Uterus (tissue), 4 donors: ENCODE measurements at places on chromosomes 16 and 17. TPM values are rescaled to one million over a fixed set of nuclear protein-coding genes. Genes with fewer than 3 reads are reported as not detected.
A peak's percentile ranks its signal among the peaks of the same experiment; 100 is the strongest.

DNA sequence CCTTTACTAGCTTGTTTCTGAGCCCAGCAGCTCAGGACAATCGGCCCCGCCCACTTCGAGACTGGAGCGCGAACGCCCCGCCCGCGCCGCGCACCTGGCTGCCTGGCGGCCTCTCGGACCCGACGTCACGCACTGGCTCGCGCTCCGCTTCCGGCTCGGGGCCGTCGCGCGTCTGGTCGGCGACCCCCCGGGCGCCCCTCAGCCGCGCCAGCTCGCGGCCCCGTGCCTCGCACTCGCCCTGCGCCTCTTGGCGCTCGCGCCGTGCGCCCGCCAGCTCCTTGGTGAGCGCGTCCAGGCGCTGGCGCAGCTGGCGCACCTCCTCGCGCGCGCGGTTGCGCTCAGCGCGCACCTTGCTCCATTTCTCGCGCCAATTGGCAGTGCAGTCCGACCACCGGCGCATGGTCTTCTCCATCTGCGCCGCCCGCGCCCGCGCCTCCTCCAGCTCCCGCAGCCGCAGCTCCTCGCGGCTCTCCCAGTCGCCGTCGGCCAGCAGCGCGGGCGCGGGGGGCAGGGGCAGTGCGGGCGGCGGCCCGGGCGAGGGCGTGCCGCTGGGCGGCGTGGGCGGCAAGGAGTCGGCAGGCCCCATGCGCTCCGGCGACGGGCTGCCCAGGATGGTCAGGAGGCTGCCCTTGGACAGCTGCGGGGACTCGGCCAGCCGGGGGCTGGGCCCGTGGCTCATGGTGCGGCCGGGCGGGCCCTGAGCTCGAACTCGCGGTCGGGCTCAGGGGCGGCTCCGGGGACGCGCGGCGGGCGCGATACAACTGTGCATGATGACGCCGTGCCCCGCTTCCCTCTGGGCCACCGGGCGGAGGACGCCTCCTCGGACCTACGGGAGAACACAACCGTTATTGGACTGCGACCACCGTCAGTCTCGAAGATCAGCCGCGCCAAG, 7.6 kb downstream of the CCDC102A start:
- no peak overlapping the region for H3K4me3 ChIP-seq
- H3K27me3 ChIP-seq, result no peaks in the 10 kb centered on the region
- H3K4me1 ChIP-seq, result peaks cover 5% of the 10 kb centered on the region
- H3K27ac ChIP-seq, result no peak overlapping the region
- DNase-seq, result peak; percentile 19

GRCh38 chr17:78418326-78419026, 40.0 kb downstream of the PGS1 start:
- H3K36me3 ChIP-seq, result no peaks in the 10 kb centered on the region
- no peak for DNase-seq
- H3K4me1 ChIP-seq, result no peaks in the 10 kb centered on the region
- H3K27me3 ChIP-seq, result no peaks in the 10 kb centered on the region

GRCh38 chr17:81295676-81296381, 722 bp upstream of the SLC38A10 start:
- peak overlapping the region; percentile 87 for H3K27ac ChIP-seq
- no peaks in the 10 kb centered on the region for H3K36me3 ChIP-seq
- H3K4me1 ChIP-seq, result peaks cover 4% of the 10 kb centered on the region

DNA sequence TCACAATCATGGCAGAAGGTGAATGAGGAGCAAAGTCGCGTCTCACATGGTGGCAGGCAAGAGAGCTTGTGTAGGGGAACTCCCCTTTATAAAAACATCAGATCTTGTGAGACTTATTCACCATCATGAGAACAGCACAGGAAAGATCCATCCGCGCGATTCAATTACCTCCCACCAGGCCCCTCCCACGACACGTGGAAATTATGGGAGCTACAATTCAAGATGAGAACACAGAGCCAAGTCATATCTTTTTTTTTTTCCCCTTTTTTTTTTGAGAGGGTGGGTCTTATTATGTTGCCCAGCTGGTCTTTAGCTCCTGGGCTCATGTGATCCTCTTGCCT, 60.0 kb downstream of the RPTOR start:
- no peak overlapping the region for H3K4me3 ChIP-seq
- DNase-seq, result no peak
- H3K4me1 ChIP-seq, result no peaks in the 10 kb centered on the region
- no peak overlapping the region for H3K27ac ChIP-seq
- H3K36me3 ChIP-seq, result no peaks in the 10 kb centered on the region
- no peaks in the 10 kb centered on the region for H3K27me3 ChIP-seq

- no peaks in the 10 kb centered on the region for H3K36me3 ChIP-seq
- H3K27me3 ChIP-seq, result no peaks in the 10 kb centered on the region
- no peak for DNase-seq
- H3K4me3 ChIP-seq, result no peak overlapping the region
- H3K4me1 ChIP-seq, result peaks cover 6% of the 10 kb centered on the region
Measured at GRCh38 chr17:77382966-77383612, 242.3 kb downstream of the SEC14L1 start.

GRCh38 chr16:13770436-13770835, 149.5 kb upstream of the ERCC4 start:
- DNase-seq, result no peak
- no peaks in the 10 kb centered on the region for H3K27me3 ChIP-seq
- H3K4me3 ChIP-seq, result no peak overlapping the region
- no peaks in the 10 kb centered on the region for H3K36me3 ChIP-seq
- no peak overlapping the region for H3K27ac ChIP-seq

DNA sequence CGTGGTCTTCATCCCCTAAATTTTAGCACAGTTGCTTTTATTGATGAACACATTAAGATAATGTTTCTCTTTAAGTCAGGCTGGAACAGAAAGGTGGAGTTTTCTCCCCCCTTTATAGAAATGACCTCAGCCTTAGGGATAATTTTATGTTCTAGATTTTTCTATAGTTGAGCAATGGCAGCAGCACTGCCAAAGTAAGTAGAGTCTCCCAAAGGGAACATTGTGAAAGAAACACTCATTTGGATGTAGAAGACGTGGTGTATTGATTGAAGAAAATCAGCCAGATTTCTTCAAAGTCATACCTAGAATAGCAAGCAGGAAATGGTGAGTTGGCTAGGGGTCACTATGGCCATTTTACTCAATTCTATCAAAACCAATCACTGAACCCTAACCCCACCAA, 122.5 kb downstream of the DNAH9 start:
- H3K4me3 ChIP-seq, result no peak overlapping the region
- H3K36me3 ChIP-seq, result no peaks in the 10 kb centered on the region
- no peak for DNase-seq
- H3K4me1 ChIP-seq, result no peaks in the 10 kb centered on the region
- no peaks in the 10 kb centered on the region for H3K27me3 ChIP-seq
- H3K27ac ChIP-seq, result no peak overlapping the region

GRCh38 chr17:63611354-63611753, 10.7 kb downstream of the TACO1 start:
- no peaks in the 10 kb centered on the region for H3K36me3 ChIP-seq
- no peaks in the 10 kb centered on the region for H3K27me3 ChIP-seq
- no peaks in the 10 kb centered on the region for H3K4me1 ChIP-seq
- H3K4me3 ChIP-seq, result no peak overlapping the region

- H3K27me3 ChIP-seq, result no peaks in the 10 kb centered on the region
- H3K4me3 ChIP-seq, result no peak overlapping the region
- H3K27ac ChIP-seq, result no peak overlapping the region
Measured at GRCh38 chr17:41910701-41911391, 7.9 kb downstream of the ACLY start.

DNA sequence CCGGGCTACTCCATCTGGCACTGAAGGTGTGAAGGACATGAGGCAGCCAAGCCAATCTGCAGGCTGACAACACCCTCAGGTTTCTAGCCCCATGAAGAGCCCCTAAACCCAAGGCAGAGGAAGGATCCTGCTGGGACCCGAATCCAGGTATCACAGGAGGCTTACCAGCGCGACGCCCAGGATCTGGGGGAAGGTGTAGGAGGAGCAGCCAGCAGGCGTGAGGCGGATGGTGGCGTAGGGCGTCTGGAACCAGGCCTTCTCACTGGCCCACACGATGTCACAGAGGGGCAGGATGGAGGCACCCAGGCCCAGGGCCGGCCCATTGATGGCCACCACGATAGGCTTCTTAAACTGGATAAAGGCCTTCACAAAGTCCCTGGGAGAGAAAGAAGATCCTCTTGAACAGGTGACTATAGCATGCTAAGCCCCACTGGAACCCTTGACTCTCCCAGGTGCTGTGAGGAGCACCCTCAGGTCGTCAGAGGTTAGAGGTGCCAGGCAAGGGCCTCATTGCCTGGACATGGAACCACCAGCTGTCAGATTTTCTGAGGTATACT, 71.7 kb downstream of the DYNLRB2 start:
- no peak overlapping the region for H3K27ac ChIP-seq
- no peaks in the 10 kb centered on the region for H3K36me3 ChIP-seq
- no peak overlapping the region for H3K4me3 ChIP-seq
- no peak for DNase-seq
- H3K27me3 ChIP-seq, result no peaks in the 10 kb centered on the region
- H3K4me1 ChIP-seq, result no peaks in the 10 kb centered on the region

GRCh38 chr17:27593232-27593856, 37.6 kb upstream of the LGALS9 start:
- H3K4me1 ChIP-seq, result no peaks in the 10 kb centered on the region
- no peak overlapping the region for H3K27ac ChIP-seq
- no peak overlapping the region for H3K4me3 ChIP-seq
- no peak for DNase-seq
- no peaks in the 10 kb centered on the region for H3K36me3 ChIP-seq

DNA sequence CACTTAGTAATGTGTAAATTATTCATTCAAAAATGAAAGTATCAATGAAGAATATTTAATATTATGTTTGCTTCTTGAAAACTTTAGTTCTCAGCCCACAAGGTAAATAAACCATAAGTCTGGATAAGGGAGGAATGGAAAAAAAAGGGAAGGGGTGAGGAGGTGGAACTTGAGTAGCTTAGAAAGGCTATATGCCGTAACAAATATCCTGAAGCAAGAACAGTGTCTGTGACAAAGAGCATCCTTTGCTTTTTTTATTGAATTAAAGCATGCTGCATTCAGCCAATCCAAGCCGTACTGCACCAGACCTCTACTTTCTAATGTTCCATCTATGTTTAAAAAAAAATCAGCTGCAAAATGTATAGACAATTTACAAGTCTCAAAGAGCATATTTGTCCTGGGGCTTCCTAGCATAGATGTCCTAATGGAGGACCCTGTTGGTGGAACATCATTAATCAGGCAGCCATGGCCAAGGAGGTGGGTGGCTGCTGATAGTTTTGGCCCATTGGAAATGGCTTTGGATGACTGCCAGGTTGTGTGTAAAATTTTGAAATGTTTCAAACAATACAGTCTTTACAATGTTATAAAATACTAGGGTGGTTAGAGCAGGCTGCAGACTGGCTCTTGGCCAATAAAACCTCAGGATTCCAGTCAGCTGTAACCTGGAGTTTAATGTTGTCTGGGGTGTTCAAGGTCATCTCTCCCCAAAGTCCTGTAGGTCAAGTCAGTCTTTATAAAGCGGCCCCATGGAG, 895.8 kb upstream of the SOX9 start:
- H3K36me3 ChIP-seq, result no peaks in the 10 kb centered on the region
- DNase-seq, result no peak
- H3K27me3 ChIP-seq, result no peaks in the 10 kb centered on the region
- no peak overlapping the region for H3K4me3 ChIP-seq
- no peaks in the 10 kb centered on the region for H3K4me1 ChIP-seq

GRCh38 chr16:80319181-80319580, 221.6 kb upstream of the DYNLRB2 start:
- no peak for DNase-seq
- H3K27ac ChIP-seq, result no peak overlapping the region
- no peak overlapping the region for H3K4me3 ChIP-seq
- H3K4me1 ChIP-seq, result no peaks in the 10 kb centered on the region

DNA sequence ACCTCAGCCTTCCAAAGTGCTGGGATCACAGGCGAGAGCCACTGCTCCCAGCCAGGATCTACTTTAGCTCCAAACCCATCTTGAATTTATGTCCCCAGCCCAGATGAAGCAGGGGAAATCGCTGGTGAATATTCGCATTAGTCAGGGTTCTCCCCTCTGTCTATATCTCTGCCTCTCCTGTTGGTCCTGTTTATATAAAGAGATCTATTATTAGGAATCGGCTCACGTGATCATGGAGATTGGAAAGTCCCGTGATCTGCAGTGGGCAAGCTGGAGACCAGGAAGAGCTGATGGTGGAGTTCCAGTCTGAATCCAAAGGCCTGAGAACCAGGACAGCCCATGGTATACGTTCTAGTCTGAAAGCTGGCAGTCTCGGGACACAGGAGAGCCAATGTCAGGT, 382.8 kb downstream of the SEC14L1 start:
- no peaks in the 10 kb centered on the region for H3K27me3 ChIP-seq
- H3K27ac ChIP-seq, result no peak overlapping the region
- no peaks in the 10 kb centered on the region for H3K36me3 ChIP-seq
- H3K4me1 ChIP-seq, result no peaks in the 10 kb centered on the region
- no peak for DNase-seq
- no peak overlapping the region for H3K4me3 ChIP-seq

- H3K27ac ChIP-seq, result no peak overlapping the region
- H3K27me3 ChIP-seq, result no peaks in the 10 kb centered on the region
- H3K4me3 ChIP-seq, result no peak overlapping the region
- DNase-seq, result no peak
- no peaks in the 10 kb centered on the region for H3K36me3 ChIP-seq
Measured at GRCh38 chr17:49557312-49558024, 18.2 kb upstream of the NXPH3 start.

Gene HID1
- total RNA-seq, result 35.6 TPM

Gene CHST5
- total RNA-seq, result 2.0 TPM

Gene TMC5
- not detected for total RNA-seq

Gene TTLL6
- not detected for total RNA-seq

Gene MCRIP1
- total RNA-seq, result 55.9 TPM

Gene EPN2
- 25.6 TPM for total RNA-seq

Gene PRSS8
- 0.26 TPM for total RNA-seq
